ENCODE measurements at places on chromosomes 4 and X.
A peak's percentile ranks its signal among the peaks of the same experiment; 100 is the strongest.

DNA sequence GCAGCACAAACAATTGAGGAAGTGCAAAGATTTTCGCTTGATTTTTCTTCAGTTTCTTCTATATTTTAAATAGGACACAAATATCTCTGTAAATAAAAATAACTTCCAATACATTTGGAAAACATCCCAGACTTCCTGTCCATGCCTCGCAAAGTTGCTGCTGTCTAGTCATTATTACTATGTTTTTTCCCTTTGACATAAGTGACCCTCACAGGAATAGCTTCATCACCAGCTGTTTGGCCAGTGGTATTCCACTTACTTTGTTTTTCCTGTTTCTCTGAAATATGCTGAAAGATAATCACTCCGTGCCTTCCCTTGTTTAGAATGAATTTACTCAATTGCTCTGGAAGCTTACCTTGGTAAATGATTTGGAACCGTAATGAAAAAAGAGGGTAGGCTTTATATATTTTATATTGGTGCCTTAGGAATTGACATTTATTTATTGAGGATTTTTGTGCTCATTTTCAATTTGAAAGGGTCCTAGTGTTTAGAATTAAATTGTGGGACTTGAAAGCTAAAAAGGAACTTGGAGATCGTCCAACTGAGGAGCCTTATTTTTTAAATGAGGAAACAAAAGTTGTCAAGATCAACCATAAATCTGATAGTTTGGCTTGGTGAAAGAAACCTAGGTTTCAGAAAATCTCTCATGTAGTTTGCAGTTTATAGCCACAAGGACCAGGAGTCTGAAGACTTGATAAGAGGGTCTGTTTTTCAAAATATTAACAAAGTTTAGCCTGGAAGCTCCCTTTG is 65.6 kb downstream of the CDKL5 start:
- DNase-seq = no peak

GRCh38 chr4:185710487-185710995 is 101.5 kb downstream of the SORBS2 start:
- peak; percentile 63 for DNase-seq

DNA sequence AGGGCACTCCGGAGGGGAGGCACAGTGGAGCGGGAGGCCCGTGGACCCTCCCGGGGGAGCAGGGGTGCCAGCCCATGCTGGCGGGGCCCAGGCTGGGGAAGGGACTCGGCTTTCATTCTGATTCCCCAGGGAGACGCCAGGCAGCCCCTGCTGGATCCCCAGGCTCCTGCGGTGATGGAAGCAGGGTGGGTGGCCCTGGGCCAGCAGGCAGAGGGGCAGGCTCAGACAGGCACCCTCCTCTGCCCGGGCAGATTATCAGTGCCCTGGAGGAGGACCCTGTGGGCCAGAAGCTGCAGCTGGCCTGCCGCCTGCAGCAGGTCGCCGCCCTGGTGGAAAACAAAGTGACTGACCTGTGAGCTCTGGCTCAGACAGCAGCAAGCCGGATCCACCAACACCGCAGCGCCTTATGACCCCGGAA is 2.1 kb upstream of the SRPK3 start:
- no peak for DNase-seq

- no peak for DNase-seq
Observed at GRCh38 chr4:71729856-71730255, 54.0 kb downstream of the GC start.

- DNase-seq = no peak
Observed at GRCh38 chr4:150264595-150265161, 186.4 kb downstream of the DCLK2 start.

GRCh38 chr4:152014280-152014679 is 253.5 kb upstream of the GATB start:
- DNase-seq = no peak

DNA sequence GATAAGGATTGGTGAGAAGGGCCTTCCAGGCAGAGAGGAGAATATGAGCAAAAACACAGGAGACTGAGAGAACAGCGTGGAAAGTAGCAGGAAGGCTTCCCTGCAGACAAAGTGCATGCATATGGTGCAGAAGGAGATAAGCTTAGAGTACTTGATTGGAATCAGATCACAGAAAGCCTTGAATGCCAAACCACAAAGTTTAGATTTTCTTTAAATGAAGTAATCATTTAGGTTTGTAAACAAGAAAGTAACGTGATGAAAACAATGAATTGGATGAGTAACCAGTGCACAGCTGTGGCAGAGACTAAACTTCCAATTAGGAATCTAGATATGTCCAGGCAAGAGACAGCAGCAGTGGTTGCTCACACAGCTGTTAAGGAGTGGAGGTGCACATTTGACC is 83.8 kb upstream of the C1QTNF7 start:
- DNase-seq = peak; percentile 14

DNA sequence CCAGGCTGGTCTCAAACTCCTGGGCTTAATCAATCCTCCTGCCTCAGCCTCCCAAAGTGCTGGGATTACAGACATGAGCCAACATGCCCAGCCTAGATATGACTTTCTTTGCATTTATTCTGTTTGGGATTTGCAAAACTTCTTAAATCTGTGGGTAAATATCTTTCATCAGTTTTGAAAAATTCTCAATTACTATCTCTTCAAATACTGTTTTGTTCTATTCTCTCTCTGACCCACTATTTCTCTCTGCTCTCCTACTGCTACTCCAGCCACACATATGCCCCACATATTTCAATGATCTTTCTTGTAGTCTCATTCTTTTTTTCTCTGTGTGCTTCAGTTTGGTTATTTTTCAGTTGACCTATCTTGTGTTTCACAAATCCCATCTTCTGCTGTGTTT is 205.1 kb downstream of the CHIC2 start:
- no peak for DNase-seq

GRCh38 chr4:108502356-108502755 is 118.0 kb upstream of the RPL34 start:
- DNase-seq = no peak

DNA sequence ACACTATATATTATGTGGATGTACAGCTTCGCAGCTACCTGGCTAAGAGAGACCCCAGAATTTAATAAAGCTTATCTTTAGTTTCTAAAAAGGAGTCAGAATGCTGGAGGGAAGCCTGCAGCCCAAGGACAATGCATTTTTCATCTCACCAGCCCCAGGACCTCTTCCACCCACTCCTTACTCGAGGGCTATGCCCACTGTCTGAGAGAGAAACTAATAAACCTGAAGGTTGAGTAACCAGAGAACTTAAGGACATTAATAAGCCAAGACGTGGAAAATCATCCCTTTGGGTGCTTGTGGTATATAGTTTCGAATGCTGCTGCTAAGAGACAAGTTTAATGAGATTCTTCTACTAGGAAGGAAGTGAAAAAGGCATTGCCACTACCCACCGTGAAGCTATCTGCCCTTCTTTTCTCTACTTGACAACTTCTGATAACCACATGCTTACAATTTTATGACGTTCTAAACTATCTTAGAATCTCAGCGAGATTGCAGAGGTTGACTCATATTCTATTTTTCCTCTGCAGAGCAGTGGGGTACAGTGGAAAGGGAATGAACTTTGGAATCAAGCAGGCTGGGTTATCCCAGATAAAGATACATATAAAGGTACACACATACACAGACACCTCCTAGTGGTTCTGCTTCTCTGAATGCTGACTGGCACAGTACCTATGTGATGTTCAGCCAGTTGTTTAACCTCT is 3.3 kb downstream of the RELL1 start:
- DNase-seq = no peak

DNA sequence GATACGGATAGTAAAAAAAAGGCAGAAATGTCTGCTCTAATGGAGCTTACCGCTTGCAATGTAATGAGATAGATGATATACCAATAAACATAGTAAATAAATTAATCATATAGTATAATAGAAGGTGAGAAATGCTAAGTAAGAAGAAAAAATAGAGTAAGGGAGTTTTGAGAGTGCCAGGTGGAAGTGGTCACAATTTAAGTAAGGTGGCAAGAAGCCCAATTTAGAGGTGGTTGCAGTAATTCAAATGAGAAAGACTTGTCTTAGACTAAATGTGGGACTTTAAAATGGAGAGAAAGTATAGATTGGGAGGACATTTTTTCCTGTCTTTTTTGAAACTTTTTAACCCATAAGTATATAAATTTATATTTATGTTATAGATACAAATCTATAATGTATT is 26.0 kb downstream of the TBC1D19 start:
- DNase-seq = no peak

DNA sequence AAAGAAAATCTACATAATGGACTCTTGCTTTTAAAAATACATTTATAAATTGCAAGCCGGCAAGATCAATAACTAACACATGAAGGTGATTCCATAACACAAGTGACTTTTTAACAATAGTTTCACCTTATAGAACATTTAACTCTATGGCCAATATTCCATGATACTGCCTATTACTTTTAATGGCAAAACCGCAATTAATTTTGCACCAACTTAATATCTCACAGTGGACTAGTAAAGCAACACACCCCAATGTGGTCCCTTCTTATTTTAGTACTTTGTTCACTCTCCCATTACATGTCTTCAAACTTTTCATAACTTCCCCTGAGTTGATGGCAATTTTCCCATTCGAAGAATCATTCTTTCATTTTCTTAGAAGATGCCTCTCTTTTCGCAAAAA is 351.6 kb upstream of the F9 start:
- DNase-seq = no peak

DNA sequence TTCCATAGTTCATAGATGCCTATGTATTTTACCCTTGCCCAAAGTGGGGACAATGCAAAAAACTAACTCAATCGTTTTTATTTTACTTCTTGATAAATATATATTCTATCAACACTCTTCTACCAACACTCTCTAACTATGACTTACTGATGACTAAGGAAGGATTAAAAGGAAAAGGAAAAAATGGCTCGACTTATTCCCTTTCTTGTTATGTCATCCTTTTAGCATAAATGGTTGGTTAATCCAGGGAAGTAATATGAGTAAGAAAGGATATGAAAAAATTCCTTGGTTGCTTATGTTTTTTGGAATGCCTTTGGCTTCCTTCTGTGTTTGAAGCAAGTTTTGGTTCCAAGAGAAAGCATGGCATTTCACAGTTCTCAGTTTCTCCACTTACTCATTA is 1087.1 kb downstream of the C4orf33 start:
- DNase-seq = no peak

- DNase-seq = no peak
Observed at GRCh38 chr4:151110236-151110635, 10.8 kb downstream of the RPS3A start.

- no peak for DNase-seq
Observed at GRCh38 chrX:10508891-10509290, 111.5 kb downstream of the MID1 start.

- no peak for DNase-seq
Observed at GRCh38 chr4:99861120-99861905, 32.9 kb downstream of the LAMTOR3 start.

GRCh38 chr4:113065629-113066028 is 16.2 kb downstream of the ANK2 start:
- DNase-seq = no peak

DNA sequence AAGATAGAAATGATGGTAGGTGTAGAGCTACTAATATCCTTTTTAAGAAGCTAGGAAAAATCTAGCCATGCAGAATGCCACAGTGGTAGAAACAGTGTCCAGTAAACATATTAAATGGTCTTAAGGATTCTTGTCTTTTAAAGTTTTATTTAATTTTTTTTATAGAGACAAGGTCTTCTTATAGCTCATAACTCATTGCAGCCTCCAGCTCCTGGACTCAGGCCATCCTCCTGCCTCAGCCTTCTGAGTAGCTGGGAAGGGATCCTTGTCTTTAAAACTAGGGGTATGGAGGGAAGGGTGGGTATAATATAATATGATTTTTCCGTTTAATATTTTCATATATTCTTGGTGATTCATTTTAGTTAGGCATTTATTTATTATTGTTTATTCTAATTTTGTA is 3.8 kb downstream of the TMEM165 start:
- no peak for DNase-seq

DNA sequence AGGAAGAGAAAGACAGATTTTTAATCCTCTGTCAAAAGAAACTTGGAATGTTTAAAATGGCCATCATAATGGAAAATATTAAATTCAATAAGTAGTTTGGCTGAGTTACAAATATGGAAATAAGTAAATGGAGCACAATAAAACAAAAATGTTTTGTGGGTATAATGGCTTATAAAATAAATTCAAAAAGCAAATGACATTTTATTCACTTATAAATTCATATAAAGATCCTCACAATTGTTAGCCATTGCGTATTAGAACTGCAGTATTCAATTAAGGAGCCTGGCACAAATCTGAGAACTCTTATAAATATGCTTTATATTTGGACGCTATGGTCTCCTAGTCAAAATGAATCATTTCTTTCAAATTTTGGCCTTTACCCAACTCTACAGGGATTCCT is 339.0 kb upstream of the PABPC4L start:
- DNase-seq = no peak

DNA sequence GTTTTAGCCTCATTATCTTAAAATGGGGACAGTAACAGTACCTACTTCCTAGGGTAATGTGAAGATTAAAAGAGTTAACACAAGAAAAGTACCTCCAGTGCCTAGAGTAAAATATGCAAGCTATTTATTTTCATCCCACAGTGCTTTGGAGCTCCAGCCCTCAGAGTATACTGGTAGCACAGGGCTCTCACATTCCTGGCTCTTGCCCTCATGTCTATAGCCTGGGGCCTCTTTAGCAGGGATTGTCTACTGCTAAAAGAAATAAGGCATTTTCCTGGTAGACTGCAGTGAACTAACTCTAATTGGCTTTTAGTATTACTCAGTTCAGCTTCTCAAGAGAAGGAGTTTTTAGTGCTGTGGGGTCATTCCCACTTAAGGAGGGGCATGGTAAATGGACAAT is 60.8 kb downstream of the RRAGB start:
- peak; percentile 19 for DNase-seq

DNA sequence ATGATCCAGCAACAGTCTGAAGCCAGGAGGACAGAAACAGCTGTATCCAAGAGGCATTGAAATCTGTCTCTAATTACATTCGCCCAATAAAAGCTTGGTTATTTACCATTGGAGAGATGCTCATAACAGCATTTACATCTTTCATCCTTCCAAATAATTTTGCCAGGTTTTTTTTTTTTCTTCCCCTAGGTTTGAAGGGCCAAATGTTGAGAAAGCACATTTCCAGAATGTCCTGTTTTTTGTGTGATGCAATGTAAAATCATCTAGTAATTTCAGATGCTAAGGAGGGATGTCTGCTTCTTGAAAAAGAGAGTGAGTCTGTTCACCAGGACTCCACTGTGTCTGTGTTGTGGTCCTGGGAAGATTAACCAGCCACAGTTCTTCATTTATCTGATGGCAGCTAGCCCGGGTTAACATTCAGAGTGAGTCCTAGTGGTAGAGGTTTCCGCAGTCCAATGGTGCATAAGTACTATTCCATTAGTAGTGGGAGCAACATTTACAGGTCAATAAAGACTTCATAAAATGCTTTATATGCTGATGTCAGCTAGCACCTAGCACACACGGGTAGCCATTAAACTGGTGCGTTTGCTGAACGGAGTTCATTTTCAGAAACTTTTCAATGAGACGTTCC is 406.8 kb downstream of the STIM2 start:
- no peak for DNase-seq

- DNase-seq = no peak
Observed at GRCh38 chr4:110668463-110669235, 45.8 kb upstream of the PITX2 start.

DNA sequence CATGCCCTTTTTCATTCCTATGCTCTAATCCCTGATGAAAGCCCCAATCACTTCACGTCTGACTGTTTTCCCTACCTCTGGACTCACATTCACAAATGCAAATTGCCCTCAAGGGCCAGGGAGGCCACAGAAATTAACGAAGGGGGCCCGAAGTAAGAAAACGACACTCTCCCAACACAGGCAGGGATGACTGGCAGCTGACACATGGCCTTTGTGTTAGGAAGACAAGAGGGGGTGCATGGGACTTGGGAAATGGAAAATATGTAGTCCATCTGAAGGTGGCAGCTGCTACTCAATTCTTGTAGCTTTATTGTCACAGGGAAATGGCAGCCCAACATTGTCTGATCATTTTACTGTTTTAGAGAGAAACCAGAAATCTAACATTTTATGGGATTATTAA is 12.3 kb upstream of the SPARCL1 start:
- no peak for DNase-seq

Measured in foreskin melanocyte (primary cell).